ENCODE measurements at places on chromosomes 5 and 9.

GRCh38 chr5:139205124-139205523, 7.0 kb upstream of the SIL1 start:
- no peak for DNase-seq

GRCh38 chr5:151414536-151414935, 32.9 kb upstream of the SLC36A1 start:
- DNase-seq = no peak

GRCh38 chr5:94415798-94416197, 202.6 kb downstream of the KIAA0825 start:
- no peak for DNase-seq

GRCh38 chr9:131872006-131872405, 132.1 kb upstream of the RAPGEF1 start:
- DNase-seq = no peak

GRCh38 chr9:109297899-109298298, 23.0 kb downstream of the EPB41L4B start:
- DNase-seq = peak; percentile 78

DNA sequence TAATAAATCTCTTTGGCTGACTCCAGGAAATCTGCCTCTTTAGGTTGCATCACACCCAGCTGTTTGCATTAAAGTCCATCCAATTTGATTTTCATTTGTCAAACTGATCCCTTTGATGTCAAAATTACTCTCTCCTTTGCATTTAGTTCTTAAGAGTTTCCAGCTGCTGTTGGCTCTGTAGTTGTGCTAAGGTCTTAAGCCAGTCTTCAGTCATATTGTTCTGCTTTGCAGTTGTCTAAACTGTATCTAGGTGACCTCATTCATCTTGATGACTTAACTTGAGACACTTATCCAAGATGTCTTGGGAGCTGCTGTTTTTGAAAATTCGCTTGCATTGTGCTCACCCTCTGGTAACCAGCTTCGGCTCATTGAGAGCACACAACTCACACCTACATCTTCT, 386.9 kb upstream of the TLE4 start:
- DNase-seq = no peak

All from EH (cell line).